Suppressor macrophage treated with lipopolysaccharide for 1 hour (primary cell): ENCODE measurements at places on chromosomes 7 and 10.

DNA sequence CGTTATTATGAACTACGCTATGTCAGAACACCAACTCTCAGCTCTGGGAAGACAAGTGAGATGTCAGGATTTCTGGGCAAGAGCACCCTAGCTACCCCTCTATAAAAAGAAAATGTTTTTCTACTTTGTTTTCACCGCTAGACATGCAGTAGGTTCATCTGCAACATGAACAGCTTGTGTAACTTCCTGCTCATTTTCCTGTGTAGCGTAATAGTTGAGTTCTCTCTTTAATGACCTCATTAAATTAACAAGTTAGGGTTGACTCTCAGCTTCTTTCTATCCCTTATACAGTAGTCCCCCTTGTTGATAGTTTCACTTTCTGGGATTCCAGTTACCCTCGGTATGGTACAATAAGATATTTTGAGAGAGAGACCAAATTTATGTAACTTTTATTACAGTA lies 329.4 kb upstream of the ZNF32 start:
- peak; percentile 48 for DNase-seq

GRCh38 chr10:93403152-93404047 lies 78.7 kb downstream of the MYOF start:
- DNase-seq, result no peak

DNA sequence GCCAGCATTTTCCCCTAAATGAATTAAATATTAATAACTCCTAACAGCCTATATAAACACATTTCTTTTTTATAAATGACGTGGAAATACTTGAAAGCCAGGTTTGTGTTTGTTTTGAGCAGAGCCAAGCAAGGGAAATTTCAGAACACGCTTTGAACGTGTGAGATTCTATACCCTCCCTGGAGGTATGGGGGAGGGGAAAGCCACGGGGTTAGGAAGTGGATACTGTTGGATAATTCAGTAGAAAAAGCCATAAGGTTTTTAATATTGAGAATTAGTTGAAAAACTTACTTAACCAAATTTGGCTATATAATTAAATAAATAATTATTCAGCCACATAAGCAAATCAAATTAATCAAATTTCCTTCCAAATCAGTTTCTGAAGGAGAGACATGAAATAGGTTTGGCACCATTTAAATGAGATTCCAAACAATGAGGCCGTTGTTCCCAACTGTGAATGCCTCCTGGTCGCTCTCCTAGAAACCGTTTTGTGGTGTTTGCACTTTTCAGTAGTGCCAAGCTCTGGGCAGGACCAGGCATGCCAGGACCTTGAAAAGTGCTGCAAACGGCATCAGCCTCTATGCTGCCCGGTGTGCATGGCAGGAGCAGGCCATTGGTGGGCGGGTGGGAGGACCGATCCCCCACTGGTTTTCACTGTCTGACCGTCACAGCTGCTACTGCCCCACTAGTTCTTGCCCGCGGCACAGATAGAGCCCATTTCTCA lies 88.1 kb downstream of the SEPTIN14 start:
- DNase-seq, result no peak

- peak; percentile 74 for DNase-seq
Measured at GRCh38 chr7:156892081-156892800, 742 bp downstream of the LMBR1 start.

DNA sequence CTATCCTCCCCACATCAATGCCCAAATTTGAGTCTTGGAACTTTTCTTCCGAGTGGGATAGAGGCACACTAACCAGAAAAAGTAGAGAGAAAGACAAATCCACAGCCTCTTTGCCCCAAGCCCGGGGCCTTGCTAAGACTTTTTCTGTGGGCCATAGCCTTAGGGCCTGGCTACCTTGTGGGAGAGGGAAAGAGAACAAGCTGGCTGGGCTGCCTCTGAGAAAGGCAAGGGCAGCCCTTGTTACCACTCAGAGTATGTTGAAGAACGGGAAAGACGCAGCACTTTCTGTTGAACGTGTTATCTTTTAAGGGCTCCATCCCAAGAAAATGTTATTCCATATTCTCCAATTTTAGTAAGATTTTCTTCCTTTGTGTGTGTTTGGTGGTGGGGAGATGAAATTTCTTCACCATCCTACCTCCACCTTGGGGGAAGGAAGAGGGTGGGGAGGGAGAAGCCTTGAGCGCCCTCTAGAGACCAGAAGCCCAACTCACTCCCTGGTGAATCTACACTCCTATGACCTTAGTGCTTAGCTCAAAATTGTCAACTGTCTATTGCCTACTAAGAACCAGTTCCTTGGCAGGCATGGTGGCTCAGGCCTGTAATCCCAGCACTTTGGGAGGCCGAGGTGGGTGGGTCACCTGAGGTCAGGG lies 3.9 kb upstream of the NRF1 start:
- no peak for DNase-seq

DNA sequence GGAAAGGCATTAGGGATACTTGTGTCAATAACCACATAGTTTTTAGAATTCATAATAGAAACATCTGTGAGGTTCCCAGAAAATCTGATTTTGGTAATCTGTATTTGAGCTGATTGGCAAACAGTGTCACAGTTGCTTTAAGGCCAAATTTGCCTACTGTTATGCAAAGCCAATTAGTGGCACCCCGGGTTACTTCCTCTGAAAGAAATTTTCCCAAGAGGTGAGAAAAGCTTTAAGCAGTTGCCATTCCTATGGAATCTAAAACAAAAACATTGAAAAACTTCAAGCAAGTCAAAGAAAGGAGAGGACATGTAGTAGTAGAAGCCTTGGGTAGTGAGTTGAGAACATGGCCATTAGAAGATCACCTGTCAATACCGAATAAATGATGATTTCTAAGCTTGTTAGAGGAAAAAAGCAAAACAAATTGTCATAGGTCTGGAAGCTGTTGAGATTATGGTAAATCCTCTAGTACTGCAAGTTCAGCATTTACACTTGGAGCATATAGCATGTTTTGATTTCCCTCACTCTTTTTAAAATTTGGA lies 176.8 kb downstream of the TWIST1 start:
- DNase-seq, result no peak

- DNase-seq, result peak; percentile 97
Measured at GRCh38 chr10:29804025-29804852, 169.5 kb upstream of the SVIL start.

DNA sequence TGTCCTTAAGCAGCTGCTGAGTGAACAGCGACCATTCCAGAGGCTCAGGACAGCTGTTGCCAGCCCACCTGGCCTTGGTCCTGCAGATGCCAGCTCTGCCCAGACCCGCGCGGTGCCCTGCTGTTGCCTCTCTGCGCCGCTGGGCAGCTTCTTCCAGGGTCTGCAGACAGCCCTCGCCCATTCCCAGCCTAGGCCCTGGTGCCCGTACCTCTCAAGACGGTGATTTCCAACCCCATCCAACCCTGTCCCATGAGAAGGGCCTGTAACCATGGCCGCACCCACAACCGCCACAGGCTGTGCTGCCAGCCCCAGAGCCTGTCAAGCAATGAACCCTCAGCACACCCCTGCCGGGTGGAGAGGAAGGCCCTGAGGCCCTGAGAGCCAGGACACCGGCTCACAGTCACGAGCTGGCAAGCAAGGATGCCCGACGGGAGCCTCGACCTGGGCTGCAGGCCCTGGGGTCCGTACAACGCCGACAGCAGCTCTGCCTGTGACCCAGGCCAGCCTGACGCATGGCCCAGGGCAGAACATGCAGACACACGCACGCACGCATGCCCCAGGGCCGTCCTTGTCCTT lies 231.9 kb downstream of the MAD1L1 start:
- no peak for DNase-seq

DNA sequence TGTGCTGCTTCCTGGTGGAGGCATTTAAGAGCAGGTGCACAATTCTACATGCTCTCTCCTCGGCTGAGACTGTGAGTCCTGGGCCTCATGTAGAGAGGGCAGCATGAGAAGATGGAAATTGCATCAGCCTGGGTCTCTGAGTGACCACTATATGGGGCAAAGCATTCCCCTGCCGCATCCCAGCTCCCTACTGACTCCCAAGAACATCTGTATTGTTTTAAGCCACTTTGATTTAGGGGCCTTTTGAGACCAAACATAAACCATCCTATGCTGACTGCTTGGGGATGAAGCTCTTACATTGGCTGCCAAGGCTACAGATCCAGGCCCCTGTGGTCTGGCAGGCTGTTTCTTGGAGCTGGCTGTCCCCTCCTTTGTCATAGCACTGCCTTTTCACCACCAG lies 101.3 kb upstream of the TBX20 start:
- DNase-seq, result no peak

GRCh38 chr10:58516671-58517070 lies 4.0 kb downstream of the BICC1 start:
- no peak for DNase-seq

- DNase-seq, result no peak
Measured at GRCh38 chr7:100893910-100894721, 1.6 kb downstream of the ACHE start.

DNA sequence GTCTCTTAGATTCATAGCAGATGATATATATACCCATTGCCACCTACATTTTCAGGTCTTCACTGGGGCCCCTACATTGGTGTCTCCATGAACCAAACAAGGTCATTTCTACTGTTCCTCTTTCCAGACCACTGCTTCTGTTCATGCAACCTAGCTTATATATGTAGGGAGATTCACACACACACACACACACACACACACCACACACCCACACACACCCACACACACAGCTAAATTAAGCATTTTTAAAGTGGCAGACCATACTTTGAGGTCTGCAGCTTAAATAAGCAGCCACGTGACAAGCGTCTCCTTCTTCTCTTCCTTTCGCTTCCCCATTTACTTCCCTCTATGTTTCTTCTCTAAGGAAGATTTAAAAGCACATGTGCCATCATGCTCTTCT lies 70.0 kb upstream of the CC2D2B start:
- peak; percentile 76 for DNase-seq

GRCh38 chr7:70494225-70495032 lies 637.5 kb upstream of the GALNT17 start:
- no peak for DNase-seq

DNA sequence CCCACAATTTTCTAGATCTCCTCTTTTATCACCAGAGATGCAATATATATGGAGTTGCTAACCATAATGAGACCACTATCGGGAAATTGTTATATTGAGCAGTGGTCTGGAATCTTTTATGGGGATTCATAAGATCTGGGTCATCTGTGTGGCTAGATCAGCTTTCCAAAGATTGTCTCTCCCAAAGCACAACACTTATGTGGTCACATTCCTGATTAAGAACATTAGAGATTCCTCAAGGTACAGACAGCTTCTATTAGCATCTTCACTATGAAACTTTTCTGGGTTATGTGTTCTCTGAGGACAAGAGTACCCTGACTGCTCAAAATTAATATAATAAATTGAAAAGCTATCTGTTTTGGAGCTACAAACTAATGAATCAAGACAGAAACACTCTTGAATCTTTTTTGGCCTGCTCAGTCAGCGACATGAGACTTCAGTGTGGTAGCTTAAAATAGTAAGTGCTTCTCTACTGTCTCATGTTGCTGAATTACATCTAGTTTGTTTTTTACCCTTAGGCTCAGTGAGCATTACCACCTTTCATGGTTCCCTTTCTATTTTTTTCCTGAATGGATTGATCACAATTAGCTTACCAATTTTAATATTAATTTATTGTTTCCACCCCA lies 42.6 kb upstream of the STRIP2 start:
- no peak for DNase-seq

DNA sequence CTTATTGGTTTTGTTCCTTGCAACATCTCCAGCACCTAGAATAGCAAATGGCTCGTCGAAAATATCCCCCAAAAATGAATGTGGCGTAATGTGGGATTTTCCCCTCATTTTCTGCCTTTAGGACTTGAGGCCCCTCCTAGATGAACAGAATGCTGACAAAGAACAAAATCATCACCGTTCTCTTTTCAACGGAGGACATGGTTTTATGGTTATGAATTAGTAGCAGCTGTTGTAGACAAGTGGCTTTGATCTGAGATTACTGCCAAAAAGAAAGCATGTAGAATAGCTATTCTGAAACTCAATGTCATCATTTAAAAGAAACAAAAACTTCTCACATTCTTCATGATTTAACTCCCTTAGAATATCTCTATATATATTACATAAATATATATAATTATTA lies 17.2 kb upstream of the CALN1 start:
- DNase-seq, result no peak

DNA sequence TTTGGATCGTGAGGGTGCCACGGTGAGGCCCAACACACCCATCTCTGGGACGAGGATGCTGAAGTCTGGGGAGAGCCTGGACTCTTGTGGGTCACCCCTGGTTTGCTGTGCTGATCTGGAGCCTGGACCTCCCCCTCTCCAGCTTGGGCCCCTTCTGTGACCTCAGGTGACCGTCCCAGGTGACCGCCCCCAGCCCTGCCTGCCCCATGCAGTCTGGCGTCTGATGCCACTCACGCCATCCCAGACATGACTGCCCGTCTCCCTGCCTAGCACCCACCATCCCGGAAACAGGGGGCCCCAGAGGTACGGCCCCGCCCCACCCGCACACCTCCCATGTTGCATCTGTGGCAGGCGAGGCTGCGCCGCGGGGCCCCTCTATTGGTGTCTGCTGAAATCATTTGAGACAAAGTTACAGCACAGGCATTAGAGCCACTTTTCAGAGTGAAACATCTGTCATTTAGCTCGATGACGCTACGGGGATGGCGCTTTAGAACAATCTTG lies 21.1 kb downstream of the UNCX start:
- no peak for DNase-seq

DNA sequence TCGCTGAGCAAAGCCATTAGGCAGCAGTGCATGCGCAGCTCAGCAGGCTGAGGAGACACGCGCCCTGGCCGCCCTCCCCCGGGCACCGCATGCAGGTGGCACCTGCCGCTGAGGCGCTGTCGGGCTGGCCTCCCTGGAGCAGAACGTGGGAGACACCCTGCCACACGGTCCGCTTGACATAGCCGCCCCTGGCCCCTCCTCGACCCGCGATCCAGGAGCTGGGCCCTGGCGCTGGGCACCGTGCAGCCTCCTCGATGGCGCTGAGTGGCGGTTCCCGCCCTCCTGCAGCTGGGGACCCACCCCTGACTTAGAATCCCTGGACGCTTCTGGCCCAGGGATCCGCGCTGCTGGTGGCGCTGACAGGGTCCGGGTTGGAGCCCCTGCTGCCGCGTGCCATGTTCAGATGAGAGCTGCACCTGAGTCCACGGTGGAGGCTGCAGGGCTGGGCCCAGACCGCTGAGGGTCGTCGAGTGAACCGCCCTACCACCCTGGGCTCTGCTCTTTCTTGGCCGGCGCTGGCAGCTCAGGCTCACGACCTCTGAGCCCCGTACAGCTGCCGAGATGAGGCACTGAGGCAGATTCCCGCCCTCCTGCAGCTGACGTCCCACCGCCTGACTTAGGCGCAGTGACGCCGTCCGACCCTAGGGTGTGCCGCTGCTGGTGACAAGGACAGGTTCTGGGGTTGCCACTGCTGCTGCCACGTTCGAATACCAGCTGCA lies 116.8 kb downstream of the OR13A1 start:
- DNase-seq, result no peak

- no peak for DNase-seq
Measured at GRCh38 chr7:98870807-98871491, 1.1 kb upstream of the TMEM130 start.

DNA sequence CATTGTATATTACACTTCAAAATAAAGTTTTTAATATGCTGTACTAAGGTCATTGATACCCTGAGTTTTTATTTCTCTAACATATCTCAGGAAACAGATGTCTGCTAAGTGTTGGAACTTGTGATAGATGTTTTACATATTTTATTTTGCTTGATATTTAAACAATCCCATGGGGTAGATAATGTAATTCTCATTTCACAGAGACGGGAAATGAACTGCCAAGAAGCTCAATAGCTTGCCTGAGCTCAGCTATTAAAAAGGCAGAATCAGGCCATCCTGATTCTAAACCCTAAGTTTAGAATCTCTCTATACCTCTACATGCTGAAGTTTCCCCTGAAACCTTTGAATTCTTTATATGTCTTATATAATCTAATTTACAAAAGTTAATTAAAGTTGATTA lies 126.3 kb downstream of the LRRC18 start:
- DNase-seq, result no peak

GRCh38 chr10:8037941-8038894 lies 16.3 kb upstream of the GATA3 start:
- DNase-seq, result no peak
